Activated CD8-positive, alpha-beta memory T cell treated with anti-CD3 and anti-CD28 coated beads, Interleukin-2, amount 10 ng/mL, durations not matched to agents 7 days and 5 days (primary cell): ENCODE measurements at places on chromosomes 12 and 14.

GRCh38 chr14:62689733-62690132 is 355.5 kb downstream of the KCNH5 start:
- H3K4me3 ChIP-seq: no peak overlapping the region
- no peak for DNase-seq
- H3K4me1 ChIP-seq: no peaks in the 10 kb centered on the region
- H3K36me3 ChIP-seq: no peaks in the 10 kb centered on the region
- no peaks in the 10 kb centered on the region for H3K27me3 ChIP-seq

DNA sequence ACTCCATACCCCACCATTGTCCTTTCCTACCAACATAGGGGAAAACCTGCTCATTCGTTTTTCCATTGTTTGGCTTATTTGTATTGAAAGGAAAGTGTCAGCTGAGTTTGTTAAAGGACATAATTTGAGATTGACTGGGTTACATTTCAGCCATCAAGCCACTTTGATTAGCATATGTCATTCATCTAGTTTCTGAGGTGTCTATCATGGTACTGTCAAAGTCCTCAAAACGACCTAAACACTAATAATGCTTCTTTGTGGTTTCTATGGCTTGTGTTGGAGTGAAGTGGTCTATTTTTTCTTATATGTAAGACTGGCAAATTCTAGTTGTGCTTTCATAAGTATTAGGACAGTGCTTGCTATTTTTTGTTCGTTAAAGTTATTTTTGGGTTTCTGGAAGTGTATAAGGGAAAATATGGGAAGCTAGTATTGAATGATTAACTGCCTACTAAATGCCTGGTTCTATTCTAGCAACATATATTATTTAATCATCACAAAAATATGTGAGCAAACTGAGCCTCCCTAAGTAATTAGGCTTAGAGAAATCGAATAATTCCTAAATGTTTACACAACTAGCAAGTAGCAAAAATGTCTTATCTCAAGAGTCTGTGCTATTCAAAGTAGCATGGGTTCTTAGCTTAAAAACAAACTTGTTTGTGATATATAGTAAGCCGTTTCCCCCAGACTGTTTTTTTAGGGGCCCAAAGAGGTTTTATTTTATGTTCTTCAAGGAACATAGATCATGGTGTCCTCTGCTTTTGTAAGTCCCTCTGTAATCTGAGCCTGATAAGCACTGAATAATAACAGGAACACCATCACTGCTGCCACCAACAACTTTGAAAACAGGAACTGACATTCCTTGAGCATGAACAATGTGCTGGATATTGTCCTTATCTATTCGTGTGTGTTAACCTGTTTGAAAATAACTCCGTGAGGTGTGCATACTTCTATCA is 67.1 kb downstream of the DERA start:
- no peak for DNase-seq
- no peak overlapping the region for H3K27ac ChIP-seq
- no peaks in the 10 kb centered on the region for H3K27me3 ChIP-seq

DNA sequence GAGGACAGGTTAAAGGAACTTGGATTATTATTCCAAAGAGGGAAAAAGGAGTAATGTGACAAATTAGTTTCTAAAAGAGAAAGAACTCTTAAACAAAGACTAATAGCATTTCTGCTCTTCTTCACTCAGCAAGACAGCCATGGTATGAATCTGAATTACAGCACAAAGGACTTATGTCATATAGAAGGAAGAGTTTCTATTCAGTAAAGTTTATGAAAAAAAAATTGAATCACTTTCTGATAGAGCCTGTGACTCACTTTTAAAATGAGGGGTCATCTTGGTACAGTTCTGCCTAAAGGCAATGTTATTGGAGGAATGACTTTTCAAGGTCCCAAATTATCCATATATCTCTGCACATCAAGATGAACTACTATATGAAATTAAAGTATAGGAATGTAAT is 101.7 kb downstream of the DUSP6 start:
- no peak overlapping the region for H3K4me3 ChIP-seq
- no peak overlapping the region for H3K27ac ChIP-seq
- peaks cover 45% of the 10 kb centered on the region for H3K4me1 ChIP-seq

DNA sequence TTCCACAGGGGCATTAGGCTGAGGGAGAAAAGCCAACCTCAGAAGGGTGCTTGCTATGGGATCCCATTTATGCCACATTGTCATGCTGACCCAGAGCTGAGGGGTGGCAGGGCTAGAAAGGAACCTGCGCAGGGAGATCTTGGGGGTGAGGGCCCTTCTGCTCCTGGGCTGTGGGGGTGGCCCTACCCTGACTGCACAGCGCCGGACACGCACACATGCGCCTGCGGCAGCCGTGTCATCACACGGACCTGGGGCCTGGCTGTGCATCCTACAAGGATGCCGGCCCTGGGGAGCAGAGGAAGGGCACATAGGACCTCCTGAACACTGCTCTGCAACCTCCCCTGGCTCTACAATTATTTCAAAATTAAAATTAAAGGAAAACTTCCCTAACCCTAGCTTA is 6.9 kb downstream of the CDCA4 start:
- no peaks in the 10 kb centered on the region for H3K27me3 ChIP-seq
- DNase-seq: no peak
- H3K27ac ChIP-seq: peak overlapping the region; percentile 44

DNA sequence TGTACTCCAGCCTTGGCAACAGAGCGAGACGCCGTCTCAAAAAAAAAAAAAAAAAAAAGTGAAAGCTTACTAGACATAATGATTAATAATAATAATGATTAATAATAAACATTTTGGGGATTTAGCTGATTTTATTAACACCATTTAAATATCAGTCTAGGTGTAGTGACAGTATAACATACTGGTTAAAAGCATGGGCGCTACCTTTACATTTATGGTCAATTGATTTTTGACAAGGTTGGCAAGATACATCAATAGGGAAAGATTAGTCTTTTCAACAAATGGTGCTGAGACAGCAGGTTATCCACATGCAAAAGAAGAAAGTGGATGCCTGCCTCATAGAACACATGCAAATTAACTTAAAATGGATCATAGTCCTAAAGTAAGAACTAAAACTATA is 34.3 kb downstream of the TXNRD1 start:
- H3K27me3 ChIP-seq: no peaks in the 10 kb centered on the region
- no peaks in the 10 kb centered on the region for H3K4me1 ChIP-seq
- no peaks in the 10 kb centered on the region for H3K36me3 ChIP-seq
- H3K4me3 ChIP-seq: no peak overlapping the region
- no peak for DNase-seq

GRCh38 chr12:81668475-81668874 is 90.7 kb downstream of the PPFIA2 start:
- H3K27me3 ChIP-seq: no peaks in the 10 kb centered on the region
- H3K36me3 ChIP-seq: no peaks in the 10 kb centered on the region
